ENCODE measurements at places on chromosomes 16 and 17.

DNA sequence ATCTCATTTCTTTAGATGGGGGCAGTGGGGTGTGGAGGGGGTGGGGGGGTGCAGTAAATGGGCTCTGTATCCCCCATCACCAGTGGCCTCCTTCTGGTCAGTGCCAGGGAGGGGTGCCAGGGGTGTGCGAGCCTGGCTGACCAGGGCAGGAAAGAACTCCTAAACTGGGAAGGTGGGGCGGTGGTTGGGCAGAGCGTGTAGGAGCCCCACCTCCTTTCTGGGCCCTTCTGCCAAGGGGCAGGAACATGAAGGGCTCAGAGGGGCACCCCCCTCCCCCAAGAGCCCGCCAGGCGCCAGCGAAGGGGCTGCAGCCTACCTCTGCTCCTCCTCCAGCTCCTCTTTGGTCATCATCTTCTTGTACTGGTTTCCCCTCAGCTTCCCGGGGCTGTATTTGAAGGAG is 26.0 kb downstream of the MXRA7 start:
- DNase-seq = no peak

GRCh38 chr17:57577751-57578607 is 167.1 kb downstream of the CCDC182 start:
- DNase-seq = no peak

DNA sequence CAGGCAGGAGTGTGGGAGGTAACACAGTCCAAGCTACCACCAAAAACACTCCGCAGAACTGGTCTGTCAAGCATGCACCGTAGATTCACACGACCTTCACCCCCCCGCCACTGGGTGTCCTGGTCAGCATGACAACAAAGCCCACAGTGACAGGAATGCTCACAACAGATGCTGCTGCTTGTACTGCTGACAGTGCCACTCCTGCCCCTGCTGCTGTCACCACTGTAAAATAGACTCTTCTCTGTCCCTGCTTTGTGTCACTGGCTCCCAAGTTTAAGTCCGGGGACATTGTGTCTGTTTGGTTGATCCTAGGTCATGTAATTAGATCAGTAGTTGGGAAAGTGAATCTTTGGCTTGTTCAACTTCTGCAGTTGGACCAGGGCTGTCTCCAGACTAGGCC is 7.0 kb upstream of the ODF4 start:
- no peak for DNase-seq

DNA sequence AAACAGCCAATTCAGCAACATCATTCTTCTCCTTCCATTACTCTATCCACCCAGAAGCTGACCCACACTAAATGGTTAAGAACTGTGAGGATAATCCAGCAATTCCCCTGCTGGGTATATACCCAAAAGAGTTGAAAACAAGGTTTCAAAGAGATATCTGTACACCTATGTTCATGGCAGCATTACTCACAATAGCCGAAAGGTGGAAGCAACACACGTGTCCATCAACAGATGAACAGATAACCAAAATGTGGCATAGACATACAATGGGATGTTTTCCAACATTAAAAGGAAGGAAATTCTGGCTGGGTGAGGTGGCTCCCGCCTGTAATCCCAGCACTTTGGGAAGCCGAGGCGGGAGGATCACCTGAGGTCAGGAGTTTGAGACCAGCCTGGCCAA is 19.9 kb downstream of the MIS12 start:
- no peak for DNase-seq

GRCh38 chr17:27402943-27403342 is 53.3 kb upstream of the KSR1 start:
- no peak for DNase-seq

GRCh38 chr17:9240659-9241370 is 219.5 kb downstream of the NTN1 start:
- no peak for DNase-seq

- DNase-seq = no peak
Measured at GRCh38 chr17:3531266-3532101, 26.1 kb downstream of the TRPV3 start.

All from activated naive CD4-positive, alpha-beta T cell treated with Interleukin-2 at 50 U/mL for 16 hours (primary cell).